ENCODE measurements at places on chromosomes 5 and 9.

DNA sequence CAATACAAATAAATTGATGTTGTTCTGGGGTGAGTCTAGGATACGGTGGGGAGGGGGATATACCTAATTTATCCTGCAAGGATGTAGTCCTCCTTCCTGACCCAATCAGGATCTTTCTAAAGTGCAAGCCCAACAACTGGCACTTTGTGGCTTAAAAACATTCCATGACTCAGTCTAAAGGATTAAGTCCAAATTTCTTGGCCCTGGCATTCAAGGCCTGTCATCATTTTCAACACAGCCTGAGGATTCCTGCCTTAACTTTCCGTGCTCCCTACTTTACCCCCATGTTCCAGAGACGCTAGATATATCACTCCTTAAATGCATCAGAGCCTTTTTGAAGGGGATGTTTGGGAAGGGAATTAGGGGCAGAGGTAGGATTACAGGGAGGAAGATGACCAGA lies 1.0 kb downstream of the FAM221B start:
- no peaks in the 10 kb centered on the region for H3K36me3 ChIP-seq
- H3K4me1 ChIP-seq: peaks cover 29% of the 10 kb centered on the region
- H3K4me3 ChIP-seq: peak overlapping the region; percentile 11
- H3K27me3 ChIP-seq: peaks cover 2% of the 10 kb centered on the region

- peaks cover 2% of the 10 kb centered on the region for H3K27me3 ChIP-seq
- H3K36me3 ChIP-seq: no peaks in the 10 kb centered on the region
- DNase-seq: peak; percentile 62
Measured at GRCh38 chr5:135442431-135443160, 4.6 kb downstream of the DCANP1 start.

- H3K27me3 ChIP-seq: no peaks in the 10 kb centered on the region
- no peak overlapping the region for H3K4me3 ChIP-seq
- DNase-seq: no peak
- H3K27ac ChIP-seq: no peak overlapping the region
- H3K36me3 ChIP-seq: no peaks in the 10 kb centered on the region
- H3K4me1 ChIP-seq: no peaks in the 10 kb centered on the region
Measured at GRCh38 chr9:96604004-96604319, 15.7 kb downstream of the CDC14B start.

DNA sequence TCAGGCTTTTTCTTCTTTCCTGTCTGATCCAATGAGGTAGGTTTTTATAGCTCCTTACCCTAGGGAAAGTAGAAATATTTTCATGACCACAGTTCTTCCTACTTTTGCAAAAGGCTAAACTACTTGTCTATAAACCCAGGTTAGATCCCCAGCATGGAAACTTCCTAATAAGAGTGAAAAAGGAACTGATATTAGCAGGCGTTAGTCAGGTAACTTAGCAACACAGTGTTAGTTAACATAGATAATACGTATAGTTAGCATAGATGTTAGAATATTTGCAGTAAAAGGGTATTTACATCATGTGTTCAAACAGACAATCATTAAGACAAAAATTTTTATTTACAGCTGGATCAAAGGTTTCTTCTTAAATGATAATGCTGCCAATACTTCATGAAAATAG lies 162.9 kb upstream of the DAB2 start:
- DNase-seq: no peak
- peak overlapping the region; percentile 7 for H3K27ac ChIP-seq
- H3K4me3 ChIP-seq: no peak overlapping the region
- peaks cover 43% of the 10 kb centered on the region for H3K4me1 ChIP-seq
- H3K27me3 ChIP-seq: no peaks in the 10 kb centered on the region

DNA sequence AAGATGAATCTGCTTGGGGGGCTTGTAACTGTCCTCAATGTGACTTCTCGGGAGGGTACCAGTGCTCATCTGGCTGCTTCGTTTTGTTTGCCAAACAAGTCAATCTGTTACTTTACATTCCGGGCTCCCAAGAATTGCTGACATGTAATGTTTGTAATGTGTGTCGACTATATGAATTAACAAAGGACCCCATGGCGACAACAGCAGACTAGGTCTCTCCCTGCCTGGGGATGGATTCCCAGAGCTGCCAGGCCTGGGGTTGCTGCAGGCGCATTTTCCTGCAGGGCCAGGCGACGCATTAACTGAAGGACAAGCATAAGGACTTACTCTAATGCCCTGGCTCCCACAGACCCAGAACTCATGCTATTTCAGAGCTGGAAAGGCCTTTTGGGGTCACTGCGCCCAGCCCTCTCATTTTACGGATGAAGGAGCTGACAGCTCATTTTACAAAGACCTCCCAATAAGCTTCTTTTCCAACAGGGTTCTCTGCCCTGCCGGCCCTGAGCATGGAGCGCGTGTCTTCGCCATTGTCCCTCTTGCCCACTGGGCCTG lies 214.8 kb downstream of the TTLL11 start:
- H3K36me3 ChIP-seq: no peaks in the 10 kb centered on the region
- no peaks in the 10 kb centered on the region for H3K27me3 ChIP-seq
- no peak for DNase-seq
- H3K4me1 ChIP-seq: peaks cover 15% of the 10 kb centered on the region
- no peak overlapping the region for H3K4me3 ChIP-seq

DNA sequence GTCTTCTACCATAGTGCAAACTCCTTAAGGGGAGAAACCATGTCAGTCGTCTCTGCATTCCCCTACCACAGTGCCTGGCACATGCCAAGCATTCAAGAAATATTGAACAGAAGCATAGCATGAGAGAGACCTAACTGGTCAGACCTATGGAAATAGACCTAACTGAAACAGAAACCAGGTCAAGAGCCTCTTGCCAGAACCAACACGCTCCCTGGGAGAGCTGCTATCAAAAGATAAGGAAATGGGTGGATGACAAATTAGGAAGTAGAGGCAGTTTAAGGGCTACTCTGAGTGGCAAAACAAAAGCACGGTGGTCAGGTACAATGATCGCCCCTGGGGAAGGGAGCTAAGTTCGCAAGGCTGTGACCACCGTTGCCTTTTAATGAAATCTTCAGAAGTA lies 66.0 kb upstream of the SMIM15 start:
- no peak for DNase-seq
- H3K4me3 ChIP-seq: no peak overlapping the region
- H3K36me3 ChIP-seq: no peaks in the 10 kb centered on the region
- H3K4me1 ChIP-seq: peaks cover 8% of the 10 kb centered on the region

DNA sequence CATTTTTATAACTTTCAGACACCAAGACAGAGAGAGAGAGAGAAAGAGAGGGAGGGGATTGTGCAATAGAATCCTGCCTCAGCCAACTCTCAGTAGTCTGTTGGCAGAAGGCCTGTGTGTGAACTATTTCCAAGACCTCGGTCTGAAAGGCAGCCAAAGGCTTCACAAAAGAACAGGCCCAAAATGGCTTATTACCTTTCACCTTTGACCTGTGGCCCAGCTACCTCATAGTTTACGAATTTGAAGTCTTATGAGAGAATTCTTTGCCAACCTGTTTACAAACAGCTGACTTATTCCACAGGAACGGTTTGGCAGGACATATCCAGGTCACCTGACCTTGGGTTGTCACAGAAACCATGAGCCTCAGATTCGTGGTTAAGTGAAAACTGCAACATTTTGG lies 48.6 kb downstream of the NR2F1-AS1 start:
- H3K36me3 ChIP-seq: peaks cover 58% of the 10 kb centered on the region
- H3K4me3 ChIP-seq: no peak overlapping the region
- peaks cover 14% of the 10 kb centered on the region for H3K4me1 ChIP-seq
- DNase-seq: no peak

DNA sequence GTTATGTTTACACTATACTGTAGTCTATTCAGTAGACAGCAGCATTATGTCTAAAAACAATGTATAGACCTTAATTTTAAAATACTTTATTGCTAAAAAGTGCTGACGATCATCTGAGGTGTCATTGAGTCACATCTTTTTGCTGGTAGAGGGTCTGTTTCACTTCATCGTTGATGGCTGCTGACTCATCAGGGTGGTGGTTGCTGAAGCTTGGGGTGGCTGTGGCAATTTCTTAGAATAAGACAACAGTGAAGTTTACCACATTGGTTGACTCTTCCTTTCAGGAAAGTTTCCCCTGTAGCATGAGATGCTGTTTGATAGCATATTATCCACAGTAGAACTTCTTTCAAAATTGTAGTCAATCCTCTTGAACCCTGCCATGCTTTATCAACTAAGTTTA lies 150.3 kb downstream of the FBXL7 start:
- DNase-seq: no peak
- H3K4me1 ChIP-seq: peaks cover 12% of the 10 kb centered on the region
- H3K27ac ChIP-seq: no peak overlapping the region

DNA sequence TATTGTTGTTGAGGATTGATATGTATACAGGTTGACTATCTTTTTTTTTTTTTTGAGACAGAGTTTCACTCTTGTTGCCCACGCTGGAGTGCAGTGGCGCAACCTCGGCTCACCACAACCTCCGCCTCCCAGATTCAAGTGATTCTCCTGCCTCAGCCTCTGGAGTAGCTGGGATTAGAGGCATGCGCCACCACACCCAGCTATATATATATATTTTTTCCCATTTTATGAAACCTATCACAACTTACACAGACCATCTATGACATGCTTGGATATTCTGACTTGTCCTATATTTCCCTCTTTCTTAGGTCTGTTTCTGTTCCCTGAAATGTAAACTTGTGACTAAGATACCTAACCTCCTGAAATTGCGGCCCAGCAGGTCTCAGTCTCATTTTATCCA lies 5.0 kb downstream of the CD14 start:
- no peaks in the 10 kb centered on the region for H3K4me1 ChIP-seq
- peak; percentile 3 for DNase-seq
- no peak overlapping the region for H3K4me3 ChIP-seq
- peaks cover 5% of the 10 kb centered on the region for H3K27me3 ChIP-seq

DNA sequence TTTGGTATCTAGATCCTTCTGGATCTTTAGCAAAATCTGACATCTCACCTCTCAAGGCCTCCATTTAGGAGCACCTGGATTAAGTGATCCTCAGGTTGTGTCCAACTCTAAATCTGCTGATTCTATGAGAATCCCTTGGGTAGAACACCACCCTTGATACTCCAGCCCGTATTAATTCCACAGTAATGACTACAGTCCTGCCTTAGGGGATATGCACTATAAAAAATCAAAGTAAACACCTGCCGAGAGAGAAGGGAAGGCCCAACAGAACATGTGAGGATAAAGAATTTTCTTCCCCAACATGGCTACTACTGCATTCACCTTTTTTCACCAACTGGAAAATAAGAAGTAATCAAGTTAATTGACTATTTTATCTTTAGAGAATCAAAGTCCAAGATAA lies 27.6 kb downstream of the DAP start:
- peaks cover 34% of the 10 kb centered on the region for H3K36me3 ChIP-seq
- H3K4me3 ChIP-seq: no peak overlapping the region
- H3K27me3 ChIP-seq: no peaks in the 10 kb centered on the region
- DNase-seq: no peak
- peaks cover 19% of the 10 kb centered on the region for H3K4me1 ChIP-seq

- H3K36me3 ChIP-seq: no peaks in the 10 kb centered on the region
- peaks cover 43% of the 10 kb centered on the region for H3K4me1 ChIP-seq
- peaks cover 22% of the 10 kb centered on the region for H3K27me3 ChIP-seq
- no peak overlapping the region for H3K27ac ChIP-seq
Measured at GRCh38 chr9:13974891-13975290, 339.1 kb downstream of the NFIB start.

GRCh38 chr9:107462691-107463090 lies 26.9 kb downstream of the KLF4 start:
- no peak for DNase-seq
- H3K27me3 ChIP-seq: peaks cover 10% of the 10 kb centered on the region
- no peak overlapping the region for H3K4me3 ChIP-seq
- H3K4me1 ChIP-seq: peaks cover 8% of the 10 kb centered on the region
- no peaks in the 10 kb centered on the region for H3K36me3 ChIP-seq

DNA sequence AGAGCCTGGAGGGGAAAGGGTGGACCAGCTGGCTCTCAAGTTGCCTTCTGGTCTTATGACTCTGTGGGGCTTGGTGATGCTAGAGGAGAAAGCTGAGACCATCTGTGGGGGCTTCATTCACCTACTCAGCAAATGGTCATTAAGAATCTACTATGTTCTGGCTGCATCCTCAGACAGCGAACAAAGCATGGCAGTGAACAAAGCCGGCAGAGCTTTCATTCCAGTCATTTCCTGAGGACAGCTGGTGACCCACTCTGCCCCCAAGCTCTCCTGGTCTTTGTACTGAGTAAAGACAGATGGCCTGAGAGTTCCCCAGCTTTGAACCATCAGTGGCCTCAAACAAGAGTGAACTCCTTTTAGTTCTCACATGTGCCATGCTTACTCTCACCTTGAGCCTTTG lies 48.0 kb downstream of the FGF1 start:
- H3K4me3 ChIP-seq: no peak overlapping the region
- DNase-seq: no peak
- no peaks in the 10 kb centered on the region for H3K27me3 ChIP-seq
- peaks cover 28% of the 10 kb centered on the region for H3K4me1 ChIP-seq
- no peak overlapping the region for H3K27ac ChIP-seq

All from osteocyte (in vitro differentiated cells).